NCI-H2227 treated with DMSO at 0.1 percent for 48 hours (cell line): ENCODE measurements at places on chromosomes 4 and X.

DNA sequence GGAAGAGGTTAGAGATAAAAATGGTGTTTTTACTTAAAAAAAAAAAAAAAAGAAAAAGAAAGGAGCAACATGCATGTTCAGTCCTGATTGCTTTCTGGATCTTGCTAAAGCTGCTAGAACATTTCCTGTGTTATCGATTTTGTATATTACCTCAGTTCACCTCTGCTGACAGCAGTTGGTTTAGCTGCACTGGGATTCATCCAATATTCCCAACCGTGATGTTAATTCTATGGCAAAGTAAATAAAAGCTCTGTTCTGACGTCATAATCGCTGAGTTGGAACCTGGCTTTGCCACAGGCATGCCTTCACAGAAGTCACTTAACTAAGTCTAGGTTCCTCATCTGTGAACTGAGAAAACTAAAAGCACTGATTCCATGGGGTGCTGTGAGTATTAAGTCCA lies 90.7 kb upstream of the SORBS2 start:
- DNase-seq, result no peak

DNA sequence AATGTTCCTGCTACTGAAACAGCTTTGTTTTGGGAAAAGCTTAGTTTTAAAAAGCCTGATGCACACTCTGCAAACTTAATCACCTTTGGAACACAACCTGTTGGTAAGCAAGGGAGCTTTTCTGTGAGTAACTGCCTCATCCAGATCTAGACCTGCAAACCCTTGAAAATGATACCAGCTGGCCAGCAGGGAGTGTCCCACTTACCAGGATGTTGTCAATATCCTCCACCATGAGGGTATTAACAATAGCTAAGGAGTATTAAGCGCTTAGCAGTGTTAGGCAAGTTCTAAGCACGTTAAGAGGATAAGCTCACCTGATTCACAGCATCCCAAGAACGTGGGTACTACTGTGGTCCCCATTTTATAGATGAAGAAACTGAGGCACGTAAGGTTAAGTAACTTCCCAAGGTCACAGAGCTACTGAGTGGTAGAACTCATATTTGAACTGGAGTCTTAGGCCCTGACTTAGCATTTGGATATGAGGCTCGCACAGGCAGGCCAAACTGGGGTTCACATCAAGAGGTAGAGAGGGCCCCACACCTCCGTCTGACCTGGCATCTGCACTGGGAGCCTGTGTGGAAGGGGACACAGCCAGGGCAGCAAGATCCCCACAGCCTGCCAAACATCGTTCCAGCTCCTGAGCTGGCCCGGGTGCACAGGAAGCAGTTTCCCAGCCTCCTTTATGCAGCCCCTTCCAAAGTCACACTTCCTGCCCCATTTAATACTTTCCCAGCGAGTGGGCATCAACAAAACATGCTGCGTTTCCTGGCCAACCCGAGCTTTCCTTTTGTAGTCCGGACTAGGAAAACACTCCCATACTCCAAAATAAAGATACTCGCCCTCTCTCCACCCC lies 32.7 kb downstream of the IRF2 start:
- no peak for DNase-seq

DNA sequence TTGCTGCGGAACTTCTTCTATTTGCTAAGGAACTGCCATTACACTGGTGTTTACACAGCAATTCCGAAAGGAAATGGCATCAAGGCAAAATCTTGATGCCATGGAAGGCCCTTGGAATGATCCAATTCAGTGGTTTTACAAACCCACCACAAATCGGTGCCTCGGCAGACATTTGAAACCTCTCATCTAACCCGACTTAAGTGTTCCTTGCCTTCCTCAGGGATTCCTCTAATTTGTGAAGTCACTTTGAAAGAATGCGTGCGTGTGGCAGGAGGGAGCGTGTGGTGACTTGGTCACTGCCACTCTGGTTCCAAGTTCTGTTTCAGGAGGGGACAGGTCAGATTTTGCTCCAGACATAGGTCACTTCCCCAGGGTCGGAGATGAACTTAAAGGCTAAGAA lies 4.8 kb downstream of the NOP14 start:
- DNase-seq, result no peak

GRCh38 chr4:174275101-174275500 lies 8.4 kb downstream of the FBXO8 start:
- no peak for DNase-seq

GRCh38 chr4:22552812-22553211 lies 36.9 kb upstream of the ADGRA3 start:
- no peak for DNase-seq

- no peak for DNase-seq
Measured at GRCh38 chr4:16843831-16844508, 54.5 kb downstream of the LDB2 start.

DNA sequence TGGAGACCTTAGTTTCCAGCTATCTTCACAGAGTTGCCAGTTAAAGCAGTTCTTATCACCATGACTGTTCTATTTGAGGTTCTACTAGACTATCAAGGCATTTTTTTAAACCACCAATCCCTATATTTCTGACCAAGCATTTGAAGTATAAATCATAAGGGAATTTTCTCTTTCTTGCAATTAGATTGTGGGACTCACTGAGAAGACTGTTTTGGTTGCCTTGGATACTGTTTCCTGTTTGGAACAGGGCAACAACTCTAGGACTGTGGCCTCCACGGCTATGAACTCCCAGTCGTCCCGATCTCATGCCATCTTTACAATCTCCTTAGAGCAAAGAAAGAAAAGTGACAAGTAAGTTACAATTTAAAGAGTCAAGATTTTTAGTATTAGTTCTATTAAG lies 11.8 kb downstream of the KIF4A start:
- DNase-seq, result no peak

DNA sequence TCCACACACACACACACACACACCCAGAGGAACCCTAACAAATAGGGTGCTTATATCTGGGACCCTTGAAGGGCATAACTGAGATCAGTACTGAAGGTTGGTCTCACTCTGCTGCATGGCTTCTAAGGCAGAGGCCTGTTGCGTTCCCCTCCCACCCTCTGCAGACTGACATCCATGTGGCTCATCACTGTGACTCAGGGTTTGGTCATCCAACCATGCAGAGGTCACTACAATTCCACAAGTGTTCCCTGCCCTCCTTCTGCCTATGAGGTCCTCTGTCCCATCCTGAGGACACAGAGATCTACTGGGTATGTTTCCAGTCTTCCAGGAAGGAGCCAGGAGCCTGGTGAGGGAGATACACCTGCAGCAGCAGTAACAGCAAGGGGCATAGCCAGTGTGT lies 55.8 kb downstream of the XAGE2 start:
- DNase-seq, result no peak

DNA sequence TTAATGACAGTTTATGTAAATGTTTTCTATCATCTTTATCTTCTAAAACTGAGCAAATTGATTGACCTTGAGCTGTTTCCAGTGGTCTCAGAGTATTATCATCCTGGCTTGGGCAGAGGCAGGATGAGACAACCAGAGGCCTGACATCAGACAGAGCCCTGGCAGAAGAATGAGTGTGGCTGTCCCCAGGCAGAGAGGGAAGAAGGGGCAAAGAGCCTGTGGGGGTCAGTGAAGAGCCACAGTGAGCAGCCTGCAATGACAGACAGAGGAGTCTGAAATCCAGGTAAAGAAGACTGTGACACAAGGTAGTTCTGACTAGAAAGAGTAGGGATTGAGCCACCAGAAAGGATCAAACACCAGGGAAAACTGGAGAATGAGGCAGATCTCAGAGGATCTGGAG lies 182.4 kb upstream of the ARSJ start:
- no peak for DNase-seq

GRCh38 chrX:41033299-41033698 lies 51.9 kb upstream of the USP9X start:
- no peak for DNase-seq

GRCh38 chr4:51843309-51844152 lies 578 bp downstream of the DCUN1D4 start:
- peak; percentile 25 for DNase-seq

DNA sequence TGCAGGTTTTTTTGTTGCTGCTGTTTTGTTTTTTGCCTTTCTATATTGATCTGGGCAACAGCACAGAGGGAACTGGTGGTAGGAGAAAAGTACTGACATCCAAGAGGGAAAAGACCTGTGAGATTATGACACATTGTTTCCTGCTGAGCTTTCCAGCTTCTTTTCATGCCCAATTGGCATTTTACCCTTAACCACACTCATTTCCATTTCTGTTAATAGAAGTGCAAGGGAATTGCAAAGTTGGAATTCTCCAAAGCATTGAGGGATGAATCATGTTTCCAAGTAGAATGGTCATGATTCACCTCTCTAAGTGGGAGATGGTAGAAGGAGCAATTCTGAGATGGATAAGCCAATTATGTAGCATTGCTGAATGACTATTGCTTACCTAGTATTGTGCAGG lies 161.5 kb downstream of the PPARGC1A start:
- DNase-seq, result no peak

DNA sequence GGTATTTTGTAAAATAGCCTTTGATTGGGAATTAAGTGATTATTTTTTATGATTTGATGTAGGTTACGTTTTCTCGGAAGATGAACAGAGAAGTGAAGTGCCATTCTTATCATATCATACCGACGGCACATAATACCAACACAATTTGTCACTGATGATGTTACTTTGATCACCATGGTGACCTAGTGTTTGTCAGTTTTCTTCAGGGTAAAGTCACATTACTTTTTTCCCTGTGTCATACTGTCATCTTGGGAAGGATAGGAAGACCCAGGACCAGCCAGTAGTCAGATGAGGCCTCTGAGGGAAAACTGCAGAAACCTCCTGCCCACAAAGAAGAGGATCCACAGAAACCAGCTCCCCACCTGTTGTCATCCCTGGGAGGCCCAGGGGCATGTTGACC lies 1.3 kb upstream of the MAGEC1 start:
- no peak for DNase-seq

- DNase-seq, result no peak
Measured at GRCh38 chrX:102580891-102581290, 18.4 kb upstream of the ARMCX5 start.

DNA sequence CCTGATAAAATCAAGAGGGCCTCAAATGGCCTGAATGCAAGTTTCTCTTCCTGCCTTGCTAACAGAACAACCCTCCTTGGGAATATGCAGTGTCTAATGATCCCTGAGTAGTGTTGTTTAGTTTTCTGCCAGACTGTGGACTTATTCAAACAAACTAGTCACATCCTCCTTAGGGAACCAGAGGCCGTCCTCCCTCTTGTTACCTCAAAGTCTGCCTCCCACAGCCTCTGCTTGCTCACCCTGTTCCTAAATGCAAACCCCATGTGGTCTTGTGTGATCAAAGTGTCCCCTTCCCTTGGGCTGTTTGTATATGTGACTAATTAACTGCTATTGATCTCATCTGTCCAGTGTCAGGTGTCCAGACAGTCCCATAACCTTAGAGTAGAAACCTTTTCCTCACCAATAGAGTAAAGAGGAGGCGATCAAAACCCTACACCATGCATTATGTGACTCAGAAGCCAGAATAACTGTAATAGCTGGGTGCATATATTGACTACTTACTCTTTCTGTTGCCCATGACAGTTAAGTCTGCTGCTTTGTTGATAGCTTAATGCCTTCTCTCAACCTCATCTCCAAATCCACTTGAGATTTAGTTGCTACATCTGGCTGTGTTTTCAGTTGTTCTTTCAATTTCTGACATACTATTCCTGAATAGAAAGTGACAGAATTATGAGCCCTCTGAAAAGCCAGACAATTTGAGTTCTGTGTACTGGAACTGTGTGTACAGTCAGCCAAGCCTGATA lies 473.0 kb upstream of the NWD2 start:
- DNase-seq, result no peak

DNA sequence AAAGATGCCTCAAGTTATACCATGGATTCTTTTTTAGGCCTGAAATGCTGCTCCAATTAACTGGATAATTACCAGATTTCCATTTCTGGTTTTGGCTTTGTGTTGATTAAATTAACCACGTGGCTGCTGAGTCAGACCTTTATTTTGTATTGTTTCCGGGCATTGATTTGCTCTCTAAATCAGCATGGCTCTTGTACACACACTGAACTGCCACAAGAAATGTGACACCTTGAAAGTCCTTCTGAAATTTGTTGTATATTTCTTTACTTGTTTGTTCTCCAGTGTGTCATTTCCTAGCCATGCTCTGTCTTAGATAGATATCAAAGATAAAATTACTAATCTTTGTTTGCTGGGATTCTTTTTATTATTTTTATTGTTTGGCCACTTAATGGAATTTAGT lies 11.7 kb downstream of the MTTP start:
- no peak for DNase-seq

DNA sequence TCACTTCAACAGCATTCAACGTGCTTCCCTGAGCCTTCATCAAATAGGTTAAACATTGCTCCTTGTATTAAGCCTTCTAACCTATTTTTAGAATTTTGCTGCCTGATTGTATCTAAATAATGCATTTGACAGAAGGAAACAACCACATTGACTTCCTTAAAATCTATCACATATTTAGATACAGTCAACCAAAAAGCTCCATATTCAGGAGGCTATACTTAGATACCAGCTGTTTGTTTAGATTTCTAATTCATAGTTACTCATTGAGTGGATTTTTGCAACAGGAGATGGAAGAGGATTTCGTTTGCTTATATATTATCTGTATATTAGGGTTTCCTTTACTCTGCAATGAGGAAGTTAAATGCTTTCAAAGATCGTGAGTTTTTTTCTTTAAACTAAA lies 241.1 kb upstream of the PPP1R2C start:
- DNase-seq, result no peak

DNA sequence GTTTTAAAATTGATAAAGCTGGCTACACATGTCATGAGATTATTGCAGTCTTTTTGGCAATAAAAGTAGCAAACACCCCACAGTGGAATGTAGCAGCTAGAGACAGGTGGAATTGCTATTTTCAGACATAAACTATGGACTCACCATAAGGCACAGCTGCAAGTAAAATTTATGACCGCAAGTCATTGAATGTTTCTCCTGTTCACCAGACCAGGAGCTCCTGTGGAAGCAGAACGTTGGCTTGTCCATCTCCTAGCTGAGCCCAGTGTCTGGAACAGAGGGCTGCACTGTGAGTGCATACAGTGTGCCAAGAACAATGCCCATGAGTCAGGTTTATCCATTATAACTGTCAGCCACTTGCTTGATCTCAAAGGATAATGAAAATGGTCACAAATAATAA lies 538.2 kb downstream of the INPP4B start:
- no peak for DNase-seq
